Stimulated activated CD4-positive, alpha-beta T cell treated with anti-CD3 and anti-CD28 coated beads, TNF-alpha, amount 100 ng/mL, for 4 hours (primary cell): ENCODE measurements at places on chromosomes 3 and 15.

GRCh38 chr3:134267996-134268395, 17.3 kb upstream of the RYK start:
- DNase-seq, result no peak

- no peak for DNase-seq
Measured at GRCh38 chr3:128618398-128618726, 32.3 kb downstream of the RPN1 start.

DNA sequence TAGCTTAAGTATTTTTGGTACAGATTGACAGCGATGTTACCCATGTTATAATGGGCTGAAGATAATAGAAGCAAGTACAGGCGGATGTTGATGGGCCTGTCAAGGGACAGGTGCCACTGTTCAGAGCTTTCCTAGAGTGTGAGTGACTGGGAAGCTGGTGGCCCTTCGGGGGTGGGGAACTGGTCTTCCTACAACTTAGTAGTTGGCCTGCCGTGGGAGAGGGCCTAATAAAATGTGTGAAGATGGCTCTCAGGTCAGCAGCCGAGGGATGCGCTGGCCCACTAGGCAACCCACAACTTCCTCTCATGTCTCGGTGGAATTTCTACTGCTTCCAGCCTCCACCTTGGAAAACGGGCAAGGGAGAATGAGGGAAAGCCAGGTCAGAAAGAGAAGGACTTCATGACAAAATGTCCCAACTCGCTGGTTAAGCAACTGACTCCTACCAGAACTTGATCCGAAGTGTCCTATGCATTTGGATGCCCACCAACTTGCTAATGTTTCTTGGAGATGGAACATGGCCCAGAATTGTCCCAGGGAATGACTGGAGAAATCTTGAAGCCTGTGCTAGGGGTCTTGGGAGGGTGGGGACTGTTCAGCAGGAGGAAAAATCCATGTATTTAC, 1.4 kb downstream of the GYG1 start:
- no peak for DNase-seq

GRCh38 chr15:70593795-70594194, 169.6 kb downstream of the UACA start:
- no peak for DNase-seq

DNA sequence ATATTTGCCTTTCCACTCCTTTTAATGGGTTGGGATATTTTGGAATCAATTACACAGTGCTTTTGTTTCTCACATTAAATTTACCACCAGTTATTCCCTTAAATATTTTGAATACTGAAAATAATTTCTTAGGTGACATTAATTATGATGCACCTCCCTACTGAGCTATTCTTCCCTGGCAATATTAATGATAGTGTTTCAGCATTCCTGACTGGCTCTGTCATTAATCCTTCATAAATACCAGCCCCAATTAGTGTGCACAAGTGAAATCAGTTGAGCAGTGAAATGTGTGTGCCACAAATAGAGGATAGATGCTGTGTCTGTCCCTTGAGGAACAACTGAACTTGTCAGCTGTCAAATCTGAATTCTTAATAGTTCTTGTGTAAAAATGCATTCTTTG, 304.0 kb downstream of the CACNA2D3 start:
- no peak for DNase-seq

DNA sequence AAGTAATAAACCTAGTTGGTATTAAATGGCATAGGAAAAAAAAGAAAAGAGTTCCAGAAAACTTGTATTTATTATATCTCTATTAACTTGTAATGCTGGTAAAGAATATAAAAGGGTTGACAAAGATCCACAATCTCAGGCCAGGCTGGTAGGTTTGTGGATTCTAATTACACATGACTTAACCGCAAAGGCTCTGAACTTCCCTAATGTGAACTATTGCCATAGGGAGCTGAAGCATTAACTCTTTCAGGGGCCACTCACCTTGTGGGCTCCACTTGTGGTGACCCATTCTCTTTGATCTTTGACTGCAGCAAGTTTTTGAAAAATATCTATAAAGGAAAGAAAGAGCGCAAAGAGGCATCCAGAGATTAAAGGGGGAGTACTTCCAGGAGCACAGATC, 58.5 kb downstream of the NEK10 start:
- DNase-seq, result no peak

DNA sequence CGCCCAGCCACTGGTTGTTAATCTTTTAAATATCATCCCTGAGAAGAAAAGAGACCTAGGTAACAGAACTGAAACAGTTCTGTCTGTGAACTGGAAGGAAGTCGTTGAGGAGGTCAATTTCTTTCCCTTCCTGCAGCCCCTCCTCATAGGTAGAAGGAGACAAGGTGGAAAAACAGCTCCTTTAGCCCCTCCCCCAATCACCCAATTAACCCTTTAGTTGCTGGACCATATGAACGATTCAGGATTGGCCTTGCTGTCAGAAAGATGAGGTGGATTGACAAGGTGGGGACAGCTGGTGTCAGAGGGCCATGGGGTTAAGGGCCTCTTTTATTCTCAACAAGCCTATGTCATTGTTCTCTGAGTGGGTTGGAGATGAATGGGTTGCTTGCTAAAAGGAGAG, 36.0 kb upstream of the ZNF445 start:
- DNase-seq, result no peak

GRCh38 chr3:132669256-132669777, 9.2 kb downstream of the UBA5 start:
- no peak for DNase-seq

DNA sequence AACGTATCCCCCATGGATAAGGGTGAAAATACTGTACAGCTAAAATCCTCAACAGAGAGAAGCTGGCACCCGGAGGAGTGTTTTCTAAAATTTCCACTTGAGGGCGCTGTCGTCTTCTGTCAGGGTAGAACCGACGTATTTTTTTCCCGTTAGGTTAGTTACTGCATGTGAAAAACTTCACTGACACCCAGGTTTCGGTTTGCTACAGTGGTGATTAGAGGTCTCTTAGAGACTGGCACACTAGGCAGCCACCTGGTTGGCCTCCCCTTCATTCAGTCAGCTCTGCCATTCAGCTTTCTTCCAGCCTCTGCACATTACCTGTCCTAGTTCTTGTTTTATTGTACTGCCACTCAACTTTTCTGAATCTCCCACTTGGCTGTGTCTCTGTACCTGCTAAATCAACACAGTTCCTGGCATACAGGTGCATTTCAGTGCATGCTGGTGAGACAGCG, 18.4 kb downstream of the CCK start:
- peak; percentile 22 for DNase-seq

DNA sequence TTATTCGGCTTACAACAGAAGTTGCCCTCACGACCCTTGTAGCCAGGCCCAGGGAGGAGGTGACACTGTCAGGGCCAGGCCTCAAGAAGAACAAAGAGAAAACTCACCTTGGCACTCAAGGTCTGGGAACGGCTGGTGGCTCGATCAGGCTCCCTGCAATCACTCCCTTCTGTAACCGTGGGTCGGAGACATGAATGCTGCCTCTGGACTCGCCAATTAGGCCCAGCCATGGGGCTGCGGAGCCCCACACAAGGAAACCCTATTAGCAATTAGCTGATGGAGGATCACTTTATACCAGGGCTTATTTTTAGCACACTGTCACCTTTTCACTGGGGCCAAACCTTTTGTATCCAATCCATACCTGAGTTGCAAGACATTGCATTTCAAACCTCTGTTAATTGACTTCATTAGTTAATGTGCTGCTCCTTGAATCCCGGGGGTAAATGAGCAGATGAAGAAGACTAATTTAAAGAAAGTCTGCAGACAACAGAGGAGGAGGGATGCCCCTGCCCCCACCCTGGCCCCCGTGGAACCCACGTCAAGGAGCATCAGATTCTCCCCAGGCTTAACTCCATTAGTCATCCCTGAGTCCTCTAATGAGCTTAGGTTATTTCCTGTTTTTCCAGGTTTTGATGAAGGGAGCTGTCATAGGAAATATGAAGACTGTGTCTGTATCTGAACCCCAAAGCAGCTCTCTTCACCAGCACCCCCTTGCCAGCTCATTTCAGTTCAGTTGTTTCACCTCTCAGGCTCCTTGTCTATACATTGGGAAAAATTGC, 255.3 kb downstream of the RORA start:
- no peak for DNase-seq

- no peak for DNase-seq
Measured at GRCh38 chr15:51189669-51190385, 95.1 kb upstream of the TNFAIP8L3 start.

- no peak for DNase-seq
Measured at GRCh38 chr3:142318331-142318730, 92.9 kb upstream of the GK5 start.

DNA sequence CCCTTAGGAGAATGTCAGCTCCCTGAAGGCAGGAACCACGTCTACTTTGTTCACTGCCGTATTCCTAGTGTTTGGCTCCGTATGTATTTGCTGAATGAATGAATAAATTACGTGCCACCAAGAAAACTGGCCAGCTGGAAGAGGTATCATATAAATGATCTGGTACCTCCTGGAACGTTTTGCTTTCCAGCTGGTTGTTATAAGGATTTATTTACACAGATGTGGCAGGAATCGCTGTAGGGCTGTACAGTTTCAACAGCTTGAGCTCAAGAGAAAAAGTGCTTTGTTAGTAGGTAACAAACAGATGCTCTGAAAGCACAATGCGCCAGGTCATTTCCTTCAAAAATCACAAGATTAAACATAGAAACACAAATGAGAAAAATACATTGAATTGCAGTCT, 108.8 kb upstream of the ATP2B2 start:
- DNase-seq, result no peak

DNA sequence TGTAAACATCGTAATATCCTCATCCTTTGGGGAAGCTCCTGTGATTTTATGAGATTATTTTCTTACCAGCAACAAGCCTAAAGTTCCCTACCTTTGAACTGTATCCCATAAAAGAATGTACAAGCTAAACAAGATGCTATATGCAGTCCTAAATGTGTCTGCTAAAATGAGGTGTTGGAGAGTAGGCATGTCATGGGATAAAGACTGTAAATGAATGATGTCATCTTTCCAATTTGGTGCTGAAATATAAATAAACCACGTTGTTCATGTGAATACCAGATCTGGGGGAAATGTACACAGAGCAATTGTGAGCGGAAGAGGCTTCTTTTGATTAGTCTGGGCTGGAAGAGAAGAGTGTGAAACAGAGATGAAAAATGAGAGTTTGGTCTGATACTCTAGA, 214.9 kb upstream of the WNT5A start:
- DNase-seq, result no peak

DNA sequence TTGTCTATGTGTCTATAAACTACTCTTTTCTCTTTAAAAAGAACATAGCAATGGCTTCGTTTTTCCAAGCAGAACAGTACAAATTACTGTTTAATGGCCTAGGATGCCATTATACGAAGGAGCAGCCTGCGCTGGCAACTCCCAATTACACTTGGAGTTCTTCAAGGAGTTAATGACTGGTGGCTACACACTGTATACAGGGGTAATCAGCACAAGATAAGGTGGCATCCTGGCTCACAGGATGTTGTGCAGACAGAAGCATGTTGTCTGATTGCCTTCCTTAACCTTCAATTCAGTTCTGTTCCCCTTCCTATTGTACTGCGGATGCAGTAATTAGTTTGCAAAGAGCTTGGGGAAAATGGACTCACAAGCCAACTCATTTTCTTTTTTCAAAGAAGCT, 250.7 kb upstream of the ROBO2 start:
- DNase-seq, result no peak

GRCh38 chr3:182941719-182942118, 38.6 kb downstream of the DCUN1D1 start:
- no peak for DNase-seq

GRCh38 chr3:134307425-134307824, 56.8 kb upstream of the RYK start:
- no peak for DNase-seq

DNA sequence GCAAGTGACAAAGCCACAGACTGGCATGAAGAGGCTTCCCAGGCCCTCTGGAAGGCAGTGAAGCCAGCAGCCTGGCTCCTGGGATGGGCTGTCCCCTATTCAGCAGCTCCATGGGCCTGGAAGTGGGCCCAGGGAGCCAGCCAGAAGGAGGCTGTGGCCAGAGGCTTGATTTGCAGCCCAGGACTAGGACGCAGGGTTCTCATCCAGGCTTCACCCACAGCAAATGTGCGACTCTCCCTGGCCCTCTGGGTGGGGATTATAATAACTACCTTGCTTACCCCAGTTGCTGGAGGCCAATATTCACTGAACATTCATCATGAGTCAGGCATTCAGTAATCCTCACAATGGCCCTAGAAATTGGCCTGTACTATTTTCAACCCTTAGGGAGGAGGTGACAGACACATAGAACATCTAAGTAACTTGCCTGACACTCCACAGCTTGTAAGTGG, 24.6 kb upstream of the SRP14 start:
- DNase-seq, result no peak

DNA sequence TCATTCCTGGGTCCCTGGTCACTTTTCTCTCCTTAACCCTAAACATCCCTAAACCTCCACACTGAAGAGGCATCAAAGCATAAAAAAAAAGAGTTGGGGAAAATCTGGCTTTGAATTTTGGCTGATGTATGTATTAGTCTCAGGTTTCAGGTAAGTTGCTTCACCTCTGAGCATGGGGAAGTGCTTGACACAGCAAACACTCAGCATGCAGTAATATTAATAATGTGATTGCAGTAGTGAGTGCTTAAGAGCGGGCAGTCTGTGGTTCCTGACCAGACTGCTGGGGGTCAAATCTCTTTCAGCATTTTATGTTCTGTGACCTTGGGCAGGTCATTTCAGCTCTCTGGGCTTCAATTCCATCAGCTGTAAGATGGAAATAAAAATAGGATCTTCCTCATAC, 467.9 kb downstream of the SOX2 start:
- no peak for DNase-seq

DNA sequence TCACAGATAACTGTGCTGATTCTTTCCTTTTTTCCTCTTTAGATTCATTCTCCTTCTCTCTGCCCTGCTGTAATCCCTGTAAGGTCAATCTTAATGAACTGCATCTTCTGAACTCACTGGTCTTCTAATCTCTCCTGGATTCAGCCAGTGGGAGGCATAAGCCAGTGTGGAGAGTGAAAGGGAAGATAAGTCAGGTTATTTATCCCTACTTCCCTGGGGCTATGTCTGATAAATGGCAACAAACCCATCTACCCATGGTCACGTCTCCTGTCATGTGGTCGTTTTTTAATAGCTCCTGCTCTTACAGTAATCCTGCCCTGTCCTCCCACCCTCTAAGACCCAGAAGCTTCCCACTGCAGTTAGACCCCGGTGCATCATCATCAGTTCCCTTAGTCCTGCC, 199.6 kb upstream of the NAALADL2 start:
- no peak for DNase-seq

- DNase-seq, result no peak
Measured at GRCh38 chr3:86180696-86181095, 810.3 kb downstream of the VGLL3 start.
